ENCODE measurements at places on chromosomes 3 and 15.

DNA sequence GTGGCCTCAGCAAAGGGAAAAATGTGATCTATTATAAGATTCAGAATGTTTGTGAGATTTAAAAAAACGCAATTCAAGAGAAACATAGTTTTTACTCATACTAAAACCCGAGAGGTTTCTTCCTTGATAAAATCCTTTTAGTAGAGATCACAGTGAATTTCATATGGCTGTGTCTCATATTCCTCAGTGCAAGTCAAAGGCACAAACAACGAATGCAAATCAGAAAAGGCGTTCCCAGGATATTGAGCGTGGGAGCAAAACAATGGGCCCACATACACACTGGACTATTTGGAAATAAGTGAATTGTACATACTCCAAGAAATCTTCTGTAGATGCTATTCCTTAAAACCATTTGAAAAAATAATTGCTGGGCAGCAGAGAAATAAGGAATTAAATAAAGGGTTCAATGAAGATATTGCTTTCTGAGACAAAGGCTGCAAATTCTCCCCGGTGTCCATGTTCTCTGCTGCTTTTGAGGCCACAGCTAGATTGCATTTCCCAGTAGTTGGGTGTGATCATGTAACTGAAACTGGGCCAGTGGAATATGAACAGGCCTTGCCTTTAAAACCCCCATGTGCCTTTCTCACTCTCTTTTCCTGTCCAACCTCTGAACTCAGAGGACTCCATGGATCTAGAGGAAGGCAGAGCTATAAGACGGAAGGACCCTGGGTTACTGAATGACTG is 144.6 kb upstream of the TBL1XR1 start:
- DNase-seq, result no peak

- no peak for DNase-seq
These were observed 9.1 kb upstream of the ABHD2 start for GRCh38 chr15:89078851-89079810.

- DNase-seq, result no peak
These were observed 322.1 kb downstream of the MEX3B start for GRCh38 chr15:81723701-81724100.

- no peak for DNase-seq
These were observed 10.3 kb upstream of the ABHD10 start for GRCh38 chr3:111968319-111969054.

DNA sequence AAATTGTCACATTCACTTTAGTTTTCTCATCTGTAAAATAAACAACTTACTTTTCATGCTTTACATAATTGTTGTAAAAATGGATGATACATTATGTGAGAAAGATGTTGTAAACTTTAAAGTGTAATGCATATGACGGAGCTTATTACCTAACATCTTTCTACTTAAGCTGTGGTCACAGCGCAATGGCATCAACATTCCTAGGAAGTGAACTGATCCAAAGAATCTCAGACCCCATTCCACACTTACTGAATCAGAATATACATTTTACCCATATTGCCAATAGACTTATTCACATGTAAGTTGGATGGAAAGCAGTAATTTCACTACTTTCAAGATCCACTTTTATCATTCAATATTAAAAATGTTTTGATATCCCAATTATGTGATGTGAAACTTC is 497.5 kb downstream of the FGF12 start:
- no peak for DNase-seq

- DNase-seq, result no peak
These were observed at the start of gene BCHE for GRCh38 chr3:165837058-165837525. Gene BCHE, minus strand, starts transcription at chr3:165837423. Its CDS starts 6,390 bp downstream, at chr3:165831033.

GRCh38 chr3:71388535-71389120 is 194.9 kb downstream of the FOXP1 start:
- DNase-seq, result no peak

GRCh38 chr3:190528706-190529105 is 14.8 kb downstream of the IL1RAP start:
- DNase-seq, result no peak

DNA sequence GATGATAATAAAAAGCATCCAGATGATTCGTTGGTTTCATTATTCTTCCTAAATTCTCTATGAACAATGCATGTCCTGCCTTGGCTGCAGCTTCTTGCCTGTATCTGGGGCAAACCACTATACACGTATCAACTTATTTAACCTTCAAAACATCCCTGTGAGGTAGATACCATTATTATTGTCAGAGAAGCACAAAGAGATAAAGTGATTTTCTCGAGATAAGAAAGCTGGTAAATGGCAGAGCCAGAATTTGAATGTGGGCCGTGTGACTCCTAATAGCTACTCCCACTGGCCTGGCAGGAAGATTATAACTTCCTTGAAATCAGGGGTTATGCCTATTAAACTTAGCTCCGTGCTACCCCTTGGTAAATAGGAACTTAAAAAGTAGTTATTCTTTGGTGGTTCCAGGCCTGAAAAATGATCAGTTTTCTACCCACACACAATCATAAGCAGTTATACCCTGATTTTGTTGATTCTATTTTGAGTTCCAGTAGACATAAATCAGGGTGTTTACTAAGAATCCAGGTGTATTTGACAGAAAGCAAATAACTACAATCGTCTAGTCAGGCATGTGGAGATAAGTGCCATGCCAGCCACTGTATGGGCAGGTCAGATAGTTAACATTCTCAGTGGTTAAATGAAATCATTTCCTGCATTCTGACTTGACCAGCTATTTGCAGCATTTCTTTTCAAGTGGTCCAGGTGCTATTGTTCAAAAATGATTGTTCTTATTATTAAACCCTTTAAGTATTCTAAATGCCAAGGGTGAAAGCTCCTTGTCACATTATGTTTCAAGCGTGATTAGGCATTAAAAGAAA is 99.2 kb upstream of the LRRN1 start:
- DNase-seq, result no peak

DNA sequence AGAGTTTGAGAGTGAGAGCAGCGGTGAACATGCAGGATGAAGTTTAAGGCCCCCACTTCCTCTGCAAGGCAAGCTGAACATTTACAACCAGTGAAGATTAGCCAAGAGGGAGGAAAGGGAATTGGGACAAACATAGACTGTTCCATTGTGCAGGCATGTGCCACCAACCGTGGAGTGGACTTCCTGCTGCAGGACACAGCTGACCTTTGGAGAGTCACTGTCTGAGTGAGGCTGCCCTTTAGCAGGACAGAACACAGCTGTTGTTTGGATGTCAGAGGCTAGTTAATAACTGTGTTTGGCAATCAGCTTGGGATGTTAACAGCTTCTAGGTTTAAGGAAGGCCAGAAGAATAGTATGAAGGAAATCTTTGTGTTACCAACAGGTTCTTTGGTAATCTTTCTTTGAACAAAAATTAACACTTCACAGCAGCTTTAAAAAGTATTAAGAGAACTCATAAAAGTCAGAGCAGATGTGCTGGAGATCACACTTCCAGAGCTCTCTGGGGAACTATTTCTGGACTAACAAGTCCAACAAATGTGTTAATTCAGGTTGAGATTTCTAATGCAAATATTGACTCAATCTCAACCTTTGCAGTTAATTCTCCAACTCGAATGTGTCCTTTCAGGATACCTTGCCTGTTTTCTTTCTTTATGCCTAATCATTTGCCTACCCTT is 31.4 kb downstream of the CTDSPL start:
- DNase-seq, result no peak

GRCh38 chr15:84859651-84860050 is 24.8 kb upstream of the SLC28A1 start:
- no peak for DNase-seq

DNA sequence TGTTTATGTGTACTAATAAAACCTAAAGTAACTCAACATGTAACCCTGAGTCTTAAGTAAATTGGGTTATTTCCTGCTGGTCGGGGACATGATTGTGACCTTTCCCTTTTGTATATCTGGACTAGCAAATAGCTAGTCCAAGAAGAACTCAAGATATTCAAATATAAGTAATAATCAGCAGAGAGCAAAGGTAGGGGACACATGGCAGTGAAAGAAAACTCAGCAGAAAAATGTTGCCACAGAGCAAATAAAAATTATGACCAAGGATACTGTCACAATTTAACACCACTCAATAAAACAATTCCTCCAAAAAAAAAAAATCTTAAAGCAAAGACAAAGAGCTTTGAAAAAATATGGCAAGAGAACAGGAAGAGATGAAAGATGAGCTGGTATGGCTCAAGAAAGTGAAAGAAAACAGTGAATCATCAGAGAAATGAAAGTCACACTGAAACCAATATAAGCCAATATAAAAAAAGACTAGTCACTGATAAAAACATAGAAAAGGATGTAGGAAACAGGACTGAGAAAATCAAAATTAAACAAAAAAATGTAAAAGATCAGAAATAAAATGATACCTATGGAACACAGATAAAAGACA is 43.4 kb downstream of the HLTF start:
- no peak for DNase-seq

GRCh38 chr15:71800835-71801745 is 9.3 kb upstream of the NR2E3 start:
- no peak for DNase-seq

DNA sequence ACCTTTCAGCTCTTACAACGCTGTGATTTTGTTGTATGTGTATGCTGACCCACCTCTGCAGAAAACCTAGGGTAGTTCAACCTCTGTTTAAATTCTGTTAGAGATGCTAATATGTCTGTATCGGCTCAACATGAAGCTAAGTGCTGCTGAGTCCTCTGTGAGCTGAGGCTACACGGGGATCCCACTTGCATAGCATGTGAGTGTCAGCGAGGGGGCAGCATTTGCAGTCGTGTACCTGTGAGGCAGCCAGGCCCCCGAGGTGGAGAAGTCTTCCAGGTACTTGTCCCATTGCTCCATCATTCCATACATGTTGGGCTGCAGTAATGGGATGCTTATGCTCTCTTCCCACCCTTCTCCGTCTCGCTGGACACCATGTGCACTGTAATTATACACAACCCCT is 3.7 kb downstream of the MKRN2OS start:
- no peak for DNase-seq

GRCh38 chr15:101651554-101652097 is 555 bp downstream of the TM2D3 start:
- DNase-seq, result no peak

GRCh38 chr15:78306176-78306774 is 6.9 kb upstream of the SKIC8 start:
- DNase-seq, result no peak

GRCh38 chr15:42289166-42289565 is 15.9 kb upstream of the TMEM87A start:
- DNase-seq, result no peak

GRCh38 chr15:99708563-99708962 is 24.7 kb downstream of the LYSMD4 start:
- DNase-seq, result no peak

DNA sequence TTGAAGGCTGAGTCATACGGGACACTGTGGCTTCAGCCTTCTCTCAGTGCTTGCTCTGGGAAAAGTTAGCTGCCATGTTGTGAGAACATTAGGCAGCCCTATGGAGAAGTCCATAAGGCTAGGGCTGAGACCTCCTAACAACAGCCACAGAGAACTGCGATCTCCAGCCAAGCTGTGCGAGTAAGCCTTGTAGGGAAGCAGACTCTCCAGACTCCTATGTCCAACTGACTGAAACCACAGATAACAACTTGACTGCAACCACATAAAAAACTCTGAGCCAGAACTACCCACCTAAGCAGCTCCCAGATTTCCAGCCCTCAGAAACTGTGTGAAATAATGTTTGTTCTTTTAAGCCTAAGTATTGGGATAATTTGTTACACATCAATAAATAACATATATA is 40.7 kb downstream of the DENND6A start:
- no peak for DNase-seq

- no peak for DNase-seq
These were observed 1.0 kb downstream of the CPNE9 start for GRCh38 chr3:9704347-9705322.

DNA sequence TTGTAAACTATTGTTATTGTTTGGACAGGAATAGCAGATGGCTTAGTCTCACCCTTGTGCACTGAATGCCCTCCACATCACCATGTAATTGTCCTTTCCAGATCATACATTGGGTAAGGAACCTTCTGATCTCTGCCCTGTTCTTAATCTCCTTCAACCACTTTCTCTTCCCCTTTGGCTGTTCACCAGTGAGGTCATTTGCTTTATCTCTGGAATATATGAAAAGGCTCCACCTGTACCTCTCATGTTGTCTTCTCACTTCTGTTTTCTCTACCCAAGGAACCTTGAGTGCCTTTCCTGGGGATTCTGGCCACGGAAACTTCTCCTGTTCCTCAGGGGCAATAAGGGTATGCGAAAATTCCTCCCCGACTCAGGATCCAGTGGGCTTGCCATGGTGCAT is 28.5 kb downstream of the MCTP2 start:
- no peak for DNase-seq

DNA sequence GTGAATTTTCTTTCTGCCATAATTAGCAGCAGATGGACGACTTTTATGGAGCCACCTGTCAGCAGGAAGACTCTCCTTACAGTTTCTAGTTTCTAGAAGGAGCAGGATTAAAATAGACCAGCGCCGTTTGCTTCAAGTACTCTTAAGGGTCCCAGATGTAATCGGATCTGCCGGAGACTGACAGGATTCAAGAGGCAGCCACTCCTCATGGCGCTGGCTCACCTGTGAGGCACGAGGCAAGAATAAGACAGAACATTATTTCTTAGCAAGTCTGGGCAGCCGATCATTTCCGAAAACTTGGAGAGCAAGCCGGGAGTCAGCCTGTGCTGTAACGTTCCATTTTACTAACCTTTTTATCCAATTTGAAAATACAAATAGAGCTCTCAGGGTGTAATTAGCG is 410.4 kb upstream of the RORA start:
- no peak for DNase-seq

DNA sequence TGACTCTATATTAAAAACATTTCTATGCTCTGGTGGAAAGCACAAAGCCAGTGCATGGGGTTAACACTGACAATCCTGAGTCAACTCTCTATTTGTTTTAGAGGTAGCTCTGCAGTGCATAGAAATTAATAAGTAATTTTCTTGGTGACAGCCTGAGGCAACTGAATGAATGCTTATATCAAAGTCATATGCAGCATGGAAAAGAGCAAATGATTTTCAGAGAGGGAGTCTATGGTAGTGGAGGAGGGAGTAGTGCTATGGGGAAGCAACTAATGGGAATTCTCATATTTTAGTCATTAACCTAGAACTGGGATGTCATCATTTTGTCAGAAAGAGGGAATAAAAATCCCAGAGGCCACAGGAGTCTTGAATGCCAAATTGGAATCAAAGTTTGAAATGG is 99.1 kb downstream of the CLSTN2 start:
- DNase-seq, result no peak

GRCh38 chr3:150545419-150546225 is 674 bp downstream of the SERP1 start:
- DNase-seq, result no peak

- DNase-seq, result no peak
These were observed 162.7 kb downstream of the GMNC start for GRCh38 chr3:190699776-190700175.

Measured in cortex of kidney (tissue), 1 donor.